ENCODE measurements at places on chromosomes 12 and 14.
A peak's percentile ranks its signal among the peaks of the same experiment; 100 is the strongest.

GRCh38 chr12:12797794-12798152 is 12.3 kb downstream of the APOLD1 start:
- no peak for DNase-seq

DNA sequence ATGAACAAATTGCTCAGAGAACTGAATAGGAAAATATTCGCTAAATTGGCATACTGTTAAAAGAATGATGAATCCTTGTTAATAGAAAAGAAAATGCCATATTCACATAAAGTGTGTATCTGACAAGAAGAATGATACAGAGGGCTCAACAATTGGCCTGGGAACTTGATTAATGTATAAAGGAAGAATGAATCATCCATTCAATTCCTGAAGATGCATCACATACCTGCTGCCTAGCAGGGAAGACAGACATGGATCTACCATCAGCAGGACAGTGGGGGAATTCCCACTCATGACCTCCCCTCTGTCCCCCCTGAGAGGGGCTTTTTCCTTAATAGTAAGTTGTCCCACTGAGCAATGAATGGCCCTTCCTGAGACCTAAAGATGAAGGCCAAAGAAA is 13.5 kb downstream of the PTPN21 start:
- no peak for DNase-seq

- DNase-seq = no peak
These were observed 57.8 kb downstream of the GPR135 start for GRCh38 chr14:59407246-59408010.

GRCh38 chr12:105741786-105742566 is 396.8 kb downstream of the NUAK1 start:
- no peak for DNase-seq

GRCh38 chr12:109950625-109951024 is 45.5 kb downstream of the GIT2 start:
- no peak for DNase-seq

DNA sequence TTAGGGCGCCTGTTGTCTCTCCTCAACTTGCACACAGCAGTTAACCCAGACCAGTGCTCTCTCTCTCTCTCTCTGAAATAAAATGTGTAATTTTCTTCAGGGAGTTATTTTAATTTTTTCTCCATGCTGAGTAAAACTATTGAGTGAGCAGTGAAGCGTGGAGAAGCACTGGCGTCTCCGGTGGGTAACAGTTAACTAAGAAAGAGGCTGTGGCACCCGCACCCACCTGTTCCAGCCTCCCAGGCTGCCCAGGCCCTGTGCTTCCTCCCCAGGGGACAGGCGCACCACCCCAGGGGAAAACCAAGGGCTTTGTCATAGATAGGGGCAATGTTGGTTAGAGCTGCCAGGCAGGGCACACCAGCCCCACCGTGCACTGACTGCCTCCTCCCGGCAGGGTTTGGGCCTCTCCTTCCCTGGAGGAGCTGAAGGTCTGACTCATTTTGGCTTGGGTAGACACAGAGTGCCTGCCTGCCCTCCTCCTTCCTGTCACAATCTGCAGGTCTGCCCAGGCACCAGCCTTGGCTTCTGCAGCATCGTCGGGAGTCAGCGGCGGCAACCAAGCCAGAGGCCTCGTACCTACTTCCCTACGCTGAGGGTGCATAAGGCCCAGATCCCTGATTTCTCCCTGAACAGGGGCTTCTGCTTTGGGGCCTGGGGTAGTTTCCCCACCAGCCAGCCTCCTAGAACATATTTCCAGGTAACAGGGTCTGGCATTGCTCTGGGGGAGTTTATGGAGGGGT is 3.9 kb downstream of the HOXC5 start:
- no peak for DNase-seq

DNA sequence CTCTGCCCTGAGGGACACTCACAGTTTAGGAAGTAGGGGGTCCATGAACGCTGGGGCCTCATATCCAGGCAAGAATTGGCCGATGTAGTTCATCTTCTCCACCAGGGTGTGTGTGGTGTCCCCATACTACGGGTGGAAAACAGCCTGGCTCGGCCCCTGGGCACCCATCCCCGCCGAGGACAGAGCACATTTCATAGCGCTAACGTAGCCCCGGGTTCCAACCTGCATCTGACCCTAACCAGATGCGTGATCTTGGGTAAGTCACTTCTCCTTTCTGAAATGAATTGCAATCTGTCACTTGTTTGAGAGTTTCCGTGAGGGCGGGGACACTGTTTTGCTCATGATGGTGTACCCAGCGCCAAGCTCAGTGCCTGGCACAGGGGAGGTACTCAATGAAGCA is 9.0 kb downstream of the HPD start:
- DNase-seq = no peak

- no peak for DNase-seq
These were observed 165.2 kb downstream of the TSPAN9 start for GRCh38 chr12:3242199-3242863.

GRCh38 chr14:90610346-90611040 is 205.7 kb downstream of the TTC7B start:
- DNase-seq = no peak

DNA sequence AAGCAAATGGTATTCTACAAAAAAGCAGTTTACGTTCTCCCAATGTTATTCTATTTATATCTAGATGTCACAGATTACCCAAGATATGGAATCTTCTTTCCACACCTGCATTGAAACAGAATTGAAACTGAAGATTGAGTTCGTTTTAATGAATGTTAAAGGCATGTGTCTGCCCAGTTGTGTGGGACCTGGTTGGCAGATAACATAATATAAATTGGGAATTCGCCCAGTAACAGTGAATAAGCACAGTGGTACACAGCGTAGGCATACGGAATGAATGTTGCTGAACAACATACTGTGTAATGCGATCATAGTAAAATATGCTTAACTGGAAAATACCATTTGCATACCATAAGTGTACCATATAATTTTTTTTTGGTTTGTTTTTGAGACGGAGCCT is 4.3 kb downstream of the KHNYN start:
- DNase-seq = no peak

DNA sequence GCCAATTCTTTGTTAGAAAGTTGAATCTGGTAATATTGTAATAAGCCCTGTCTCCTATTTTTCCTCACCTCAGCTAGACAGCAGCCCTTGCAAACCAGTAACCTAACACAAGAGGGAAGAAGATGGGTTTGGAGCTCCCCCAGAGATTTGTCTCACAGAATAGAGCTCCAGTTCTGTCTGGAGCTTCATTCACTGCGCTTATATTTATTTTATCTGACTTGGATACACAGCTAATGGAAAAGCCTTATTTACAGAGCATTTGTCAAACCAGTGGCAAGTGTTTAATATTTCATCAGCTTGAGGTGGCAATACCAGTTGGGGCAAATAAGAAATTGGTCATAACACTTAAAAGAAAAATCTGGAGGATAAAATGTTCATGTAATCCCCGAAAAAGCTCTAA is 1094.0 kb downstream of the FSCB start:
- DNase-seq = no peak

DNA sequence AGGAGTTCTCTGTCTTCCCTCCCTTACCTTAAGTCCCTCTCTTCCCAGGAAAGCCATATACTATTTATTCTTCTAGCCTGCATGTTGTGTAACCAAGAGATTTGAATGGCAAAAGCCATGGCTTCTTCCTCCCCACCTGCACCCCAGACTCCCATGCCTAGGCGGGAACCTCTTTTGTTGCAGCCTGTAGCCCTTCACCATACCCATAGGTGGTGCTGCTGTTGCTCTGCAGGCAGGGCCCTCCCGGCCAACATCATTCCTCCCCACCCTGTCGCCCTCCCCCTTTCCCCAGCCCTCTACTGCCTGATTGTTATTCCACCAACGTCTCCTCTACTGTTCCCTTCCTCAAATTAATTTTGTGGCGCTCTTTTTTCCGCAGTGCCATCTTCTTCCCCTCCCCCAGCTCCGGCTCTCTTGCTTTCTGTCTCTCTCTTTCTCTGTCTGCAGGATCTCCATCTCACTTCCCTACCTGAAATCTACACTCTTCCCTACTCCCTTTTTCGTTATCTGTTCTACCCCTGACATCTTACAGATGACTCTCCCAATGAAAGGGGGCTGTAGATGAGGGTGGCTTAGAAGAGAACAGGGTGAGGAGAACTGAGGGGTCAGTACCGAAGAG is 13.8 kb downstream of the NGDN start:
- DNase-seq = peak; percentile 73

- DNase-seq = no peak
These were observed 39.8 kb downstream of the MSRB3 start for GRCh38 chr12:65318186-65318685.

DNA sequence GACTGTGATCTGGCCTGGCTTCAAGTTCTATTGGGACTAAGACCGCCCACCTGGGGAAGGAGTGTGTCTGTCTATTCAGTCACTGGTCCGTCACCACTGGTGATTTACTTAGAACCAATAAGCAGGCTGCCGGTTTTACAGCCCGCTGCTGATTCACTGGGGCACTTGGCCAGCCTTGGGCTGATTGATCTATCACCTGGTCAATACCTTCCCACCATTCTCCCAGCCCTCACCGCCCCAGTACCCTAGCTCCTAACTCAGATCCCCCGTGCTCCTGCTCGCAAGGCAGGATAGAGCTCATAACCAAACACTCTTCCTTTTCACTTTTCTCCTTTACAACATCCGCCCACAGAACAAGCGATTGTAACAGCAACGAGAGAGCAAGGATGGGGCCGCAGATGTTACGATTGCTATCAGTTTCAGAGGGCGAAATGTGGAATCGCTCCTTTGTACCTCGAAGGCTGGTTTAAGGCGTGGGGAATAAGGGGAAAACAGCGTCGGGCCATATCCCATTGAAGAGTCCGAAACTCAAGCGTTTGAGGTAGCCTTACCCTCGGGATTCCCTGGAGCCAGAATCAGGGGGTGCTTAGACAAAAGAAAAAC is 672 bp downstream of the RDH11 start:
- peak; percentile 65 for DNase-seq

DNA sequence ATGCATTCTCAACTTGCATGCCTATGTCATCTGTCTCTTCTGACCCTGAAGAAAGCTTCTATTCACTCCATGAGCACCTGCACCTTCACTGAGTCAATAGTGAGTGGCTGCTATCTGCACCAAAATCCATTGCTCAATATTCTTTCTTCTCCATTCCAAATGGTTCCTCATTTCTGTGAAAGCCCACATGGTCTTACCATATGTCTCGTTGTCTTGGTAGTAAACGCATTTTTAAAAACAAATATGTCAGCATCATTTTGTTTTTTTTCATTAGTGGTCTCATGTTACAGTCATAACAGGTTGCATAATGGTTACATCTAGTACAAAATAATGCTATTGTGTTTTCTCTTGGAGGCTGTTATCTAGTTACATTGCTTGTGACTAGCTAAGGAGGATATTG is 106.9 kb upstream of the CPM start:
- no peak for DNase-seq

DNA sequence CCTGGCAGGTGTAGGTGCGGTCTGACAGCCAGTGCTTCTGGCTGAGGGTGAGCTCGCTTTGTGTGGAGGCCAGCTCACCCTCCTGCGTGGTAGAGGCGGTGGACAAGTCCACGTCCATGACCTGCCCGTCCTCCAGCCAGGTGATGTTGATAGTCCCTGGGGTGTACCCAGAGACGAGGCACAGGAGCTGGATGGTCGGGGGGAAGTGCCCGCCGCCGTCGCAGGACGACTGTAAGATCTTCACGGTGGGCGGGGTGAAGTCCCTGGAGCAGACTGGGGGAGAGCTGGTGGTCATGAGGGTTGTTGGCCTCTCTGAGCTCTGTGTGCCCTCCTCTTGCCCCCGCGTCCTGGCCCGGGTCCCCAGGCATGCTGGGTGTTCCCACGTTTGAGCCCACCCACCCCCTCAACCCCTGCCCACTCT is 74.6 kb downstream of the TMEM121 start:
- DNase-seq = no peak

GRCh38 chr12:54701940-54702592 is 53.9 kb upstream of the DCD start:
- no peak for DNase-seq

DNA sequence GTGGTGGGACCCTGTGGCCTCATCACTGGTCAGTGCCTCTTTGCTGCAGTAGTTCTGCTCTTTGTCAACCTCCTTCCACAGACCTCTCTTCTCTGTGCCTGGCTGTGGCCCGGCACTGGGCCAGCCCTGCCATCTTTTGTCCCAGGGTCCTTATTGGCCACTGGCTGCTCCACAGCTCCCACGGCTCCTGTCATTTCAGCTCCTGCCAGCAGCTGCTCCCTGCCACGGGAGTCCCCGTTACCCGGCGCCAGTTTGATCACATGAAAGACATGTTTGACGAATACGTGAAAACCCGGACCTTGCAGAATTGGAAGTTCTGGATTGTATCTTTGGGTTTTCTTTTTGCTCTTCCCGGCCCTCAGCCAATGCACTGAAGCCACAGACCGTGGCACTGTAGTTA is 35.4 kb downstream of the IL31 start:
- DNase-seq = no peak

- DNase-seq = no peak
These were observed 10.7 kb downstream of the TTC5 start for GRCh38 chr14:20295067-20295466.

DNA sequence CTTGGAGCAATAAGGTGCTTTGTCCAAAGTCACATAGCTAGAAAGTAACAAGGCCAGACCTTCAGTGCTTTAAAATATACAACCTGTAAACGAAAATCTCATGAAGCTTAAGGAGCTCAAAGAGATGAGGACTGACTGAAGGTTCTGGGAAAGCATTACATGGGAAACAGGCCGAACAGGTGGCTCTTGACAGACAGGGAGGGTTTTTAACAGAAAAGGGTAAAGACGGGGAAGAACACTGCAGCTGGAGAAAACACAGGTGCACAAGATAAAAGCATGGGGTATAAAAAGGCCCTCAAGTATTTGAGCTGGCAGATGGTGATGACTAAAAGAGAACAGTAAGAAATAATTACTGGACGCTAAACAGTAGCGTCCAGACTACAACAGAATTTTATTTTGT is 257.2 kb downstream of the NELL2 start:
- DNase-seq = no peak

GRCh38 chr12:50923361-50924130 is 28.8 kb upstream of the HIGD1C start:
- no peak for DNase-seq

DNA sequence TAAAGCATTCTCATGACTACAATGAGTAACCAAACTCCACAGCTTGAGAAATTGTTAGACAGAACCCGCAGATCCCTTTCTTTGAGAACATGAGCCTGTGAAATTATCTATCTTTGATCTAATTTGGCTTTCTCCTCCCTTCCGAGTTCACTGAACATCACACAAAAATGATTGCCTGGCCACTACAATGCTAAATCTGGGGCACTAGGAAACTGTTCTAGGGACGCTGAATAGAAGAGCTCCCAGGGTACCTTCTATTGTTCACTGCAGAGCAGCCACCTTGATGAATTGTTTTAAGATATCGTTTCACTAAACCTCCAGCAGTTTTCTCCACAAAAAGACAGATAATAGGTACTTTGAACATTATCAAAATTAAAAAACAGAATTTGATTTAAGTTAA is 47.5 kb downstream of the SINHCAF start:
- no peak for DNase-seq

- no peak for DNase-seq
These were observed 2.7 kb downstream of the DEGS2 start for GRCh38 chr14:100156776-100157175.

DNA sequence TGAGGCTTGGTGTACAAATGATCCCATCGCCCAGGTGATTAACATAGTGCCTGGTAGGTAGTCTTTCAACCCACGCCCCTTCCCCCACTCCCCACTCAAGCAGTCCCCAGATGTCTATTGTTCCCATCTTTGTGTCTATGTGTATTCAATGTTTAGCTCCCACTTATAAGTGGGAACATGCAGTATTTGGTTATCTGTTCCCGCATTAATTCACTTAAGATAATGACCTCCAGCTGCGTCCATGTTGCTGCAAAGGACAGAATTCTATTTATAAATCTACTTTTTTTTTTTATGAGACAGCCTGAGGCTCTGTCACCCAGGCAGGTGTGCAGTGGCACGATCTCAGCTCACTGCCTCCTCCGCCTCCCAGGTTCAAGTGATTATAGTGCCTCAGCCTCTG is 15.7 kb downstream of the SPX start:
- DNase-seq = no peak
